ENCODE measurements at places on chromosomes 12 and 14.
A peak's percentile ranks its signal among the peaks of the same experiment; 100 is the strongest.

DNA sequence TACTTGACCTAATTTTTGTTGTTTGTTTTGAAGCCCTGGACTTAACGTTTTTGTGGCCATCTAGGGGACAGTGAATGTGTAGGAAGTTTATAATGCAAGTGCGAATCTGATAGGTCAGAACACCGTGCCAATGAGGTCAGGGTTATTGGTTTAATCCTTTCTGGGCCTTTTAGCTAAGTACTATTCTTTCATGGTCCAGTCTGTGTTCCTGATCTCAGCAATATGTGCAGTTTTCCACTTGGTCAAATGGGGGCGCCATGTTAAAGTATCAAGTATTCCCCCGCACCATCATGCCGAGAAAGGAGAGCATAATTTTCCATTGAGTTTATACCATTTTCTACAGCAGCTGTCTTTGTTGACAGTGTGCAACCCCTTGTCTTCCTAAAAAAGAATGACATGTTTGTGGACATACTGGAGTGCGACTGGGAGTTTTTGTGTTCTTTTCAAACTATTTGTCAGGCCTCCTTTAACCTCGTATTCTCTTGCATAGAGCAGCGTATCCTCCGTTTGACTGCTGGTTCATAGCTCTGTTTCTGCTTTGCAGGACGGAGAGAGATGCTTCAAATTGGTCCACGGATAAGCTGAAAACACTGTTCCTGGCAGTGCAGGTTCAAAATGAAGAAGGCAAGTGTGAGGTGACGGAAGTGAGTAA, 1.3 kb downstream of the AHSA1 start:
- peak; percentile 85 for DNase-seq

- peak; percentile 56 for DNase-seq
Observed at GRCh38 chr14:61646366-61647116, 48.8 kb upstream of the HIF1A start.

DNA sequence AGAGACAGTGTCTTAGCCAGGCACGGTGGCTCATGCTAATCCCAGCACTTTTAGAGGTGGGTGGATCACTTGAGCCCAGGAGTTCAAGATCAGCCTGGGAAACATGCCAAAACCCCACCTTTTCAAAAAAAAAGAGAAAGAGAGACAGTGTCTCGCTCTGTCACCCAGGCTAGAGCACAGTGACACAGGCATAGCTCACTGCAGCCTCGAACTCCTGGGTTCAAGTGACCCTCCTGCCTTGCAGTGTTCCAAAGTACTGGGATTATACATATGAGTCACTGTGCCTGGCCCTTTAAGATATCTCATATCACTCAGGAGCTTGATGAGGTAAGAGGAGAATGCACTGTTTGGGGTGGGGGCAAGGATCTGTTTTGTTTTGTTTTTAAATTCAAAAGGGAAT, 48.1 kb upstream of the LTBP2 start:
- no peak for DNase-seq

DNA sequence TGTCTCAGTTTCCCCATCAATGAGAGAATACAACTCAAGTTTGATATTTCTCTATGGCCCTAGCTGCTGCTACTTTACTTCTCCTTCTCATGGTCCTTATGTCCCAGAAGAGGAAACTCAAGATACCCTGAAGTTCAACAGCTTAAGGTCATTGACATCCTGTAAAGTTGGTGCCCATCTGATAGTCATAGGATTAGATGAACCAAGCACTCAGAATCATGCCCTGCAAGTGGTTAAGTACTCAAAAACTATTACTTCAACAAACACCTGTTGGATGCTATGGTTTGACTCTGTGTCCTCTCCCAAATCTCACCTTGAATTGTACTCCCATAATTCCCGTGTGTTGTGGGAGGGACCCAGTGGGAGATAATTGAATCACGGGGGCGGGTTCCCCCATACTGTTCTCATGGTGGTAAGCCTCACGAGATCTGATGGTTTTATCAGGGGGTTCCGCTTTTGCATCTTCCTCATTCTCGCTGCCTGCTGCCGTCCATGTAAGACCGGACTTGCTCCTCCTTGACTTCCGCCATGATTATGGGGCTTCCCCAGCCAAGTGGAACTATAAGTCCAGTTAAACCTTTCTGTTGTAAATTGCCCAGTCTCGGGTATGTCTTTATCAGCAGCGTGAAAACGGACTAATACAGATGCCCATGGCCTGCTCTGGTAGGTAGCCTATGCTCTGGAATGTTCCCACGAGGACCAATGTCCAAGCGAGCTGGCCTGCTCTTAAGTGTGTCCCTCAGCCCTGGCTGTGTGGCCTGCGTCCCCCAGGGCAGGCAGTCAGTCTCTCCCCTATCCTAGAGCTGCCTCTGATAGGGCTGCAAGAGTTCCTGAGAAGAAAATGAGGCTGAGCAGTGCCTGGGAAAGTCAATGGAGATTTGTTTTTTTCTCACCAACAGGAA, 18.1 kb downstream of the CAMKK2 start:
- DNase-seq: no peak

DNA sequence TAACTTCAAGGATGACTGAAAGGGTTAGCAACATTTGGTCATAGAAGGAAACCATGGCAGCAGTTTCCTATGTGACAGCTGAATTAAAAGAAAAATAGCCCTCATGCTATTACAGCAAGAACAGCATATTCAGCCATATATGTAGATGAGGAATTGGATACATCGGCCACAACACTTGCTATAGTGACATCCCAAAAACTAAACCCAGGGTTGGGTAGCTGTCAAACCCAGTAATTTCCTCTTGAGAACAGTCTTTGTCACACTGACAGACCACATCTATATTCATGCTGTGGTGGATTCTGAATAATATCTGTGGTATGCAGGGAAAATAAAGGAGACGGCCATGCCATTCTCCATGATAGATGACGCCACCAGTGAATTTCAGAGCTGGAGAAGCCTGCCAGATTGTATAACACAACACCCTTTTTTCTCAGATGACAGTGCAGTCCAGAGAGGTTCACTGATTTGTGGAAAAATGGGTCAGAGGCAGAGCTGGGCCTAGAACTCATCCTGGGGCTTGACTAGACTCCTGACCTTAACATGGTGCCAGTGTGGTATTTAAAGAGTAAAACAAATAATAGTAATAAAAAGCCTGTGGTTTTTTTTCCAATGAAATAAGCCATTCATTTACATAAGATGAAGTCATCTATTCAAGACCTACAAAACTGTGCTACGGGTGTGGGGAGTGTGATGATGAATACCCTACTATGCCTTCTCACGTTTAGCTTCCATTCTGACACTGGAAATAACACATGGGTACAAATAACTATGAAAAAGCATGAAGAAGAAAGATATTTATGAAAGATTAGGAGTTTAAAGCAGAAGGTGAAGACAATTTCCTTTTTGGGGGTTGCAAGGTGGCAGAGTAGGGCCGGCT, 32.3 kb downstream of the EFCAB11 start:
- DNase-seq: peak; percentile 93

DNA sequence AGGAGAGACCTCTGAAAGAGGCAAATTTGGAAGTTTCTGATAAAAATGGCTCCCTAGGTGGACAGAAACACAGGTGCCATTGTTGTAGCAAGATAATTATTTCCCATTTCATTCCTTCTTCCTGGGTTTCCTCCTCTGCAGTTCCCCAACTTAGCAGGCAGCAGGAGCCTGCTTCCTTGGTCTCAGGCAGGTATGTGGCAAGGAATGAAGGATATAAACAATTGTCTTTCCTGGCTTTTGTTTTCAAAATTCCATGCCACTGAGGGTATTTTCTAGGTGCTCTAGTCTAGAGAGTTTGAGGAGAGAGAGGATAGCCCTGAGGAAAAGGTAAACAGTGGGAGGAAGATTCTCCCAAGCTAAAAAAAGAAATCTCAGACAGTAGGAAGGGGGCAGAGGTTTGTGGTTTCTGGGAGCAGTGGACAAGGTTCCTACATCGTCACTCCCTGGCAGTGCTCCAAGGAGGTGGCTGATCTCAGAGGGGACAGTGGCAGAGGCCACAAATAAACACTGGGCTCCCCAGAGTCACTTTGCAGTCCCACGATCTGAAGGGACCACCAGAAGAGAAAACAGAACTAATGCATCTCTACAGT, 82.6 kb upstream of the IGF1 start:
- no peak for DNase-seq

GRCh38 chr12:54427106-54427505, 8.0 kb upstream of the ITGA5 start:
- no peak for DNase-seq

GRCh38 chr12:130120012-130120805, 42.1 kb upstream of the FZD10 start:
- DNase-seq: no peak

DNA sequence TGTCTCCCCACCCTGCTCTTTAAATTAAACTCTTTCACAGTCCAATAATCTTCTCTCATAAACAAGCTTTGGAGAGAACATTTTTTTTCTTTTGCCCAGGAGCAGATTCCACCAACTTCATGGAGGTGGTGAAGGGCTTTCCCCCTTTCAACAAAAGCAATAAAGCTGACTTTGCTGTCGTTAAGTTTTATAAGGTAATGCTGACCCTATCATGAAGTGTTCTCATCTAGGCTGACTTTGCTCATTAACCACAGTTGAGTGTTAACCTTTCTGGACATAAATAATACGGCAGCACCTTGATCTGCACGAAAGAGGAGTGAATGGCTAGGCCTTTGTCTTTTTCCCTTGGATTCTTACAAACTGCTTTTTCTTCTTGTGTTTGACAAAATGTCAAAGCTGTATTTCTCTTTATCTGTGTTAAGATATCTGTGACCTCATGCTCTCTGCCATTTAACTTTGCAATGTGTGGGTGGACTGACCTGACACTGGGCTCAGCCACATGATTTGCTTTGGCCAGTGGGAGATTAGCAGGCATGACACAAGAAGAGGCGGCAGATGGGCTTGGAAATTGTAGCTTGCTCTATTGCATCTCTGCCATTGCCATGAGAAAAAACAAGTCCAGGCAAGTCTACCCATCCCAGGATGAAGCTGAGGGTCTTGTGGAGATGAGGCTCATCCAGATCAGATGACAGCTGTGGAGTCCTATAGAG, 470.9 kb upstream of the CCDC196 start:
- no peak for DNase-seq

GRCh38 chr14:95097385-95097784, 59.9 kb downstream of the DICER1 start:
- peak; percentile 37 for DNase-seq

GRCh38 chr12:96212456-96213375, 18.5 kb downstream of the ELK3 start:
- DNase-seq: no peak

- no peak for DNase-seq
Observed at GRCh38 chr12:7068994-7069346, 8.5 kb downstream of the C1S start.

DNA sequence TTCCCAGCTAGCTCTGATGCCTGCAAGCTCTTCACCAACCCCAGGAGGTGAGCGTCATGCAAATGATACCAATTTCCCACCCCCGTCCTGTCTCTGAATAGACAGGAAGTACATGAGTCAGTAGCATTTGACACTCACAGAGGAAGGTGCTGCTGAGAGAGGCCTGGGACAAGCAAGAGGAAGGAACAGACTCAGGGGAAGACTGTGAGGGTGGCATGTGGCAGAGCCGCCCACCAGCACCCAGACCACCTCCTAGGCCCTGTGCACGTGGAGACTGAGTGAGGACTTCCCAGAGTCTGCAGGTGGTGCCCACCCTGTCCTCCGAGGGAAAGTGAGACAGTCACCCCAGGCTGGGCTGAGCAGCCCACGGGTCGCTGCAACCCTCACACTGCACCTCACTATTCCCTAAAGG, 199.5 kb upstream of the SFSWAP start:
- peak; percentile 70 for DNase-seq

GRCh38 chr14:68663385-68664076, 129.3 kb downstream of the ZFP36L1 start:
- DNase-seq: peak; percentile 82

GRCh38 chr12:80056232-80056631, 43.1 kb upstream of the OTOGL start:
- DNase-seq: no peak

- DNase-seq: no peak
Observed at GRCh38 chr14:75200451-75200850, 24.0 kb upstream of the TMED10 start.

- no peak for DNase-seq
Observed at GRCh38 chr14:69312608-69313007, 52.6 kb downstream of the GALNT16 start.

- DNase-seq: no peak
Observed at GRCh38 chr12:40831916-40832315, 139.7 kb downstream of the CNTN1 start.

DNA sequence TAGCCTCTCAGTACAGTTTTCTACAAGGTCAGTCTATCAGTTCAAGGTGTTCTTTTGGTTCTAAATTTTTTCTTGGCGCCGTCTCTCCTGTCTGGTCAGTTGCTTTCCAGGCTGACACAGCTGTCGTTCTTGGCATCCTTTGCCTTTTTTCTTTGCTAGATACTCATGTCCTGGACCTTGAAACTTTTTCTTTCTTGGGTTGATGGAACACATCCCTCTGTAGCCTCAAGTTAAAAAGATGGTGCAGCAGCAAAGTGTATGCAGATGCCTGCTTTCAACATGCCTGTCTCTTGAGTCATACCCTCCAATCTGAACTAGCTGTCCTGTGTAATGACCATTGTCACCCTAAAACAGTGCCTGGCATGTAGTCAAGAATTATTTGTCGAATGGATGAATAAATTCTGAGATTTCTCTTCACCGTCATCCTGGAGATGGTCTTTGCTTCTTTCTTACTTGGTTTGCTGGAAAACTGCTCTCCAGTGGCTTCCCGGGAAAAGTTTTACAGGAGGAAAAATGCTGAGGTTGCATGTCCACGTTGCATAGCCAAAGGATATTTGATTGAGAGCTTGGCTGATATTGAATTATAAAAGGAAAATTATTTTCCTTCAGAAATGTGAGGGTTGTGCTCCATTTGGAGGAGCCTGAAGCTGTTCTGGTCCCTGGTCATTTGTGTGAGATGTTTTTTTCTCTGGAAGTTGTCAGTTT, 4.6 kb downstream of the NYNRIN start:
- peak; percentile 46 for DNase-seq

DNA sequence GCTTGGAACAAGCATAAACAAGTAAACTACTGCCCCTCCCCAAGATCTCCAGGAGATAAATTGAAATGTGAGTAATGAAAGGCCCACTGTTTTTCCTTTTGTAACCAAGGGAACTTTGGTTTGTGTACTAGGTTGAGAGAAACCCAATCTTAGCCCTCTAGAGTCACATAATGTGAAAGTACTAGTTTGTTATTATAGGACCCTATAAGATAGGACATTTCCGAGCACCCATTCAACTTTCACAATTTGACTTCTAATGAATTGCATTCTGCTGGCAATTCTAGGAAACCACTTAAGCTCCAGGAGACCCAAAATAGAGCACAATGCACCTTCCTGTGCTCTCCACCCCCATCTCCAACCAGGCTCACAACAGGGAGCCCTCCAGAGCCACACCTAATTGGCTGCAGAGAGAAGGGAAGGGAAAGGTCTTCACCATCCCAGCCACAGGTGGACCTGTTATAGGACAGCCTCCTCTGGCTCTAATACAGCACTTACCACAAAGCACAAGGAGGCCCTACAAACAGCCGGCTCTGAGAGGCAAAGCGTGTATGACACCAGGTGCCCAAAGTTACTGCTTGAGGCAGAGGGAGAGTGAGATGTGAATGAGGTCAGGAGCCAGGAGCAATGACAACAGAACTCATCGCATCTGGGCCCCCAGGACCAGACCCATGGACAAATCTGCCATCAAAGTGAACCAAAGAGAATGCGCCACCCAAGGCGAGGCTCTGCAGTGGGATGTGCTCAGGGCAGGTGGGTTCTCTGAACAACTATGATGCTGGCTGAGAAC, 163.3 kb upstream of the NTF3 start:
- DNase-seq: no peak

- no peak for DNase-seq
Observed at GRCh38 chr14:69819607-69820006, 22.6 kb upstream of the SLC10A1 start.

Measured in GM23248 (cell line).